ENCODE measurements at places on chromosomes 16 and 17.

DNA sequence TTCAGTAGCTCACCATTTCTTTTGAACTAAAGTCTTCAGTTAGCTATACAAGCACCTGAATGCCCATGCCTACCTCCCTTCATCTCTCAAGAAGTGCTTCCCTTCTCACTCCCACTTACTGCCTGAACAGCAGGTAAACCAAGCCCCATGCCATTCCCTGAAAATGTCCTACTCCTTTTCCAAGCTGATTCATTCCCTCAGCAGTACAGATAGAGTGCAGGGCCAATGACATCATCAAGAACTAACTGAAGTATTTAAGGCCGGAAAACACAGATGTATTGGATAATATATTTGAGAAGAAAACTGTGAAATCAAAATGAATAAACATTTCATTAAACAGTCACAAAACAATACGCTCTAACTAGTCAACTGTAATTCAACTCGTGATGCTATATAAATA, 478.8 kb upstream of the CDH11 start:
- no peak for DNase-seq

DNA sequence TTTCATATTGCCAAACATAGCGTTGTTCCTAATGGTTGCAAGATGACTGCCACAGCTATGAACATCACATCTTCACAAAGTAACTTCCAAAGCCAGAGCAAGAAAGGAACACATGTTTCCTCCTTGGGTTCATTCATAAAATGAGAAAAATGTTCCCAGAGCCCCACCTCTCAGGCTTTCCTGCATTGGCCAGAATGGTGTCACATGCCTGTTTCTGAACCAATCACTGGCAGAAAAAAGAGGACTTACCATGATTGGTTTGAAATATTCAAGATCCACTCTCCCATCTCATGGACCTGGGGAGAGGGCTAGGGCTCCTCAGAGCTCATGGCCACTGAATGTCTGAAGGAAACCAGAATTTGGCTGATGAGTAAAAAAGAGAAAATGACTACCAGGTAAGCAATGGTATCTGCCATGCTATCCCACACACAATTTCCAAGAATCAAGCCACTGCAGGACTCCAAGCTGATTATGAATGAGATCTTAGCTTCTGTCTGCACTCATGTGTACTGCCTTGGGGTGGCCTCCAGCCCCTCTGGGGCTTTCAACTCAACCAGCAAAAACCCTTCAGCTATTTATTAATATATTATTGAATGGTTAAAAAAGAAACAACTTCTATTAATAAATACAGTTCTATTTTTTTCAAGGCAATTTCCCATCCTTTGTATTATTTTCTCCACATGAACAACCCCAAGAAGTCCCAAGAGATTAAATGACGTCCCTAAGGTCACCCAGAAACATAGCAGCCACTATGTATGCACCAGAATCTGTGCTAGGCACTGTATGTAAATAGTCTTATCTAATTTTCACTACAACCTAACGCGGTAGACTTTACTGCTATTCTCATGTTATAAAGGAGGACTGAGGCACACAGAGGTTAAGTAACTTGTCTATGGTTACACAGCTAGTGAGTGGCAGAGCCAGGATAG, 61.4 kb upstream of the TMC5 start:
- no peak for DNase-seq

- no peak for DNase-seq
Observed at GRCh38 chr16:54288835-54289241, 2.3 kb upstream of the IRX3 start.

DNA sequence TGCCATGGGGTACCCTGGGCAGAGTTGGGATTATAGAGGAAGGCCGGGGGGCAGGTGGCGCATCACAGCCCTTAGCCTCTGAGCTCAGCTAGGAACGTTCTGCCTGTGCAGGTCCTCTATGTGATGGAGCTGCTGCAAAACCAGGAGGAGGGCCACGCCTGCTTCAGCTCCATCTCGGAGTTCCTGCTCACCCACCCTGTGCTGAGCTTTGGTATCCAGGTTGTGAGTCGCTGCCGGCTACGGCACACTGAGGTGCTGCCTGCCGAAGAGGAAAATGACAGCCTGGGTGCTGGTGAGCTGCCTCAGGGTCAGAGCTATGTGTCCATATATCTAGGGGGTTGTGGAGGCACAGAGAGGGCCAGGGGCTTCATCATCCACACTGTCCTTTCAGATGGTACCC, 5.8 kb upstream of the NRN1L start:
- no peak for DNase-seq

DNA sequence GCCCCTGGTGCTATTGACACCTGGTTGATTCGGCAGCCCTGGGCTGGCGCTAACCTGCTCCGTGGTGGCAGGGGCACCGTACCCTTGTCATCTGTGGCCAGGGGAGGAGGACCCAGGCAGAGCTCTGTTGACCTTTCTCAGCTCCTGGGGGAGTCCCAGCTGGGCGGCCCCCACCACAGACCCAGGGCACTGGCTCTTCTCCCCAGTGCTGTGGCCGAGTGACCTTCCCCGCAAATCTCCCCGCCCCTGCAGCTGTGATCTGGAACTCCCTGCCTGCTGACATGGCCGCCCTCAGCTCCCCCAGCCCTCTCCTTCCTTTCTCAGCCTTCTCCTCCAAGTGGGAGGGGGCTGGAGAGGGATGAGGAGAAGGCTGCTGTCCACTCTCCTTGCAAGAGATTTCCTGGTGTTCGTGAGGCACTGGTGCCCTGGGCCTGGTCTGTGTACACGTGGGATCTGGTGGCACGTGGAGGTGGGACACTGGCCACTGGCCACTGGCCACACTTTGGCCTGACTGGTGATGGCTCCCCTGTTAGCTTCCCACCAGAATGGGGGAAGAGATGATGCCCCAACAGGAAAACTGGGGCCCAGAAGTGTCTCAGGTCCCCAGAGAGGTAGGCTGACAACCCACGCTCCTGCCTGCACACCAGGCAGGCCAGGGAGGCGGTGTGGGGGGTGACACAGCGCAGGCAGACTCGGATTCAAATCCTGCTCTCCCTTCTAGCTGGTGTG, 8.2 kb downstream of the FMNL1 start:
- no peak for DNase-seq

DNA sequence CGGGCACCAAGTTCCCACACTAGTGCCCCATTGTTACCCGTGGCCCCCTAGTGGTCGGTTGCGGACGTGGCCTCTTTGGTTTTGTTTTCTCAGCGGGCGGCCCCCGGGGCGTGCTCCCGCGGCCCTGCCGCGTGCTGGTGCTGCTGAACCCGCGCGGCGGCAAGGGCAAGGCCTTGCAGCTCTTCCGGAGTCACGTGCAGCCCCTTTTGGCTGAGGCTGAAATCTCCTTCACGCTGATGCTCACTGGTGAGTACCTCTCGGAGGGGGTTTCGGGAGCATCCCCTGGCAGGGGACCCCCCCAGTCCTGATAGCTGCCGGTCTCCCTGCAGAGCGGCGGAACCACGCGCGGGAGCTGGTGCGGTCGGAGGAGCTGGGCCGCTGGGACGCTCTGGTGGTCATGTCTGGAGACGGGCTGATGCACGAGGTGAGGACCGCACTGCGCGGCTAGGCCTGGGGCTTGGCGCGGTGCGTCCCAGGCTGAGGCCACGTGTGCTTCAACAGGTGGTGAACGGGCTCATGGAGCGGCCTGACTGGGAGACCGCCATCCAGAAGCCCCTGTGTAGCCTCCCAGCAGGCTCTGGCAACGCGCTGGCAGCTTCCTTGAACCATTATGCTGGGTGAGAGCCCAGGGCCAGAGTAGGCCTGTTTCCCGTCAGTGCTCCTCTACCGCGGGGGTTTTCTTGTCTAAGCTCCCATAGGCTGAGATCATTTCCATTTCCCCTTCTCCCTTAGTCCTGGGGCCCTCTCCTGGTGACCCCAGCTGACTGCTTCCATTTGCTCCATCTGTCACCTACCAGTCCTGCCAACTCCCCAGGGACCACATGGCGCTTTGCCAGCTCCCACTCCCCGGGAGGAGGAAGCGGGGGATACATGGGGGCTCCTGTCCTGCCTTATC, 1.7 kb downstream of the SPHK1 start:
- DNase-seq, result no peak

- DNase-seq, result no peak
Observed at GRCh38 chr16:27556471-27556870, 6.5 kb downstream of the KATNIP start.

- no peak for DNase-seq
Observed at GRCh38 chr17:83064732-83065659, 14.4 kb upstream of the METRNL start.

DNA sequence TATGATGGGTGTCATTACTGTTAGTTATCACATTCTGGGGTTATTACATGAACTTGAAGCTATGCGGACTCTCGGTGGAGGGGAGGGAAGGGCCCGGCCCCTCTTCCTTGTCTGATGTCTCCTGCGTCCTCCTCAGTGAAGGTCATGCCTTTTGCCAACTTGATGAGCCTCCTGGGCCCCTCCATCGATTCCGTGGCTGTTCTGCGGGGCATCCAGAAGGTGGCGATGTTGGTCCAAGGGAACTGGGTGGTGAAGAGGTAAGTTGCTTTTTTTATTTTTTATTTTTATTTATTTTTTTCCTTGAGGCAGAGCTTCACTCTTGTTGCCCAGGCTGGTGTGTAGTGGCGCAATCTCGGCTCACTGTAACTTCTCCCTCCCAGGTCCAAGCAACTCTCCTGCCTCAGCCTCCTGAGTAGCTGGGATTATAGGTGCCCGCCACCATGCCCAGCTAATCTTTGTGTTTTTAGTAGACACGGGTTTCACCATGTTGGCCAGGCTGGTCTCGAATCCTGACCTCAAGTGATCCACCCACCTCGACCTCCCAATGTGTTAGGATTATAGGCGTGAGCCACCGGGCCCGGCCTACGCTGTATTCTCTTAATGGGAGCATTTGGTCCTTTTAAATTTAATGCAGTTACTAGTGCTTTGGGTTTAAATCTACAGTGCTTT, 21.6 kb downstream of the POLR3E start:
- no peak for DNase-seq

DNA sequence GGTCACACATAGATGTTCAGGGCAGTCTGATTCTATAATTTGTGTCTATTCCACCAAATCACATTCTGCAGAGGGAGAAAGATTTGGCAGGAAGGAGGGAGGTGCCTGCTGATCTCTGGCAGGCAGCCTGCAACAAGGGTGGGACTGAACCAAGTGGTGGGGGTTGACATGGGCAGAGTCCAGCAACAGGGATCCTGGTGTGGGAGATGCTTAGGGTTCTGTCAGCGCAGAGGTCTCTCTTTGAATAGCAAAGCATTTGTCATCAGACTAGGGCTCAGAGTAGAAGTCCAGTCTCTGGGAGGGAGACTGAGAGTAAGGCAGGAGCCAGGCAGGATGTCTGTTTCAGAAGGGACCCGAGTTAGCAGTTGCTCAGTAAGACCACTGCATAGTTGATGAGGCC, 94.6 kb downstream of the UTP18 start:
- DNase-seq, result no peak

- DNase-seq, result no peak
Observed at GRCh38 chr16:528111-529011, 849 bp downstream of the CAPN15 start.

DNA sequence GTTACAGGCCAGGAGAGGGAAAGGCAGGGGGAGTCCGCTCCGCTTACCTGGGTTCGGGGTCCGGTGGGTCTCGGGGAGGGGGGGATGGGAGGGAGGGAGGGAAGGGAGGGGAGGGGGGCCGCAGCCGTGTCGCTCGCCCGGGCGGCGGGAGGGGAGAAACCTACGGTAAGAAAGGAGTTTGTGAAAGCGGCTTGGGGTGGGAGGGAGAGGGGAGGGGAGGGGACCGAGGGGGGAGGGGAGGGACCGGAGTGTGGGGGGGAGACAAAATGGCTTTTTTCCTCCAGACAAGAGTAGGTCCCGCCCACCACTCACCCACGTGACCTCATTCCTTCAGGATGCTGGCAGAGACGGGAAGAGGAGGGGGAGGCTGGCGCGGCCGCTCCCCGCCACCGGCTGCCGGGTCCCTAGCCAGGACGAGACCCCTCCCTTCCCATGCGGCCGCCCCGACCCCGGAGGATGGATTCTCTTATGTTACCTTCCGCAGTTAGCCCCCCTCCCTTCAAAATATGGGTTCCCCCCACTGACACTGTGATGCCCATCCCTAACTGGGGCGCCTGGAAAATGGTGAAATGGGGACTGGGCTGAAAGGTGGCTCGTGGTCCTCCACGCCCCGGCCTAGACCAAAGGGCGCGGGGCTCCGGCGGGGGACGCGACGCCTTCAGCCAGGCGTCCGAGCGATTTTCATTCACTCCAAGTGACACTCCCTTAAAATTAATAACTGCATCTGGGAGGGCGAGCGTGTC, at the start of gene PCGF2:
TSS of gene PCGF2 (minus strand) at position 188 of the 743 bp plus-strand sequence. CDS start 7,934 bp downstream, outside the sequence.
- DNase-seq, result no peak

DNA sequence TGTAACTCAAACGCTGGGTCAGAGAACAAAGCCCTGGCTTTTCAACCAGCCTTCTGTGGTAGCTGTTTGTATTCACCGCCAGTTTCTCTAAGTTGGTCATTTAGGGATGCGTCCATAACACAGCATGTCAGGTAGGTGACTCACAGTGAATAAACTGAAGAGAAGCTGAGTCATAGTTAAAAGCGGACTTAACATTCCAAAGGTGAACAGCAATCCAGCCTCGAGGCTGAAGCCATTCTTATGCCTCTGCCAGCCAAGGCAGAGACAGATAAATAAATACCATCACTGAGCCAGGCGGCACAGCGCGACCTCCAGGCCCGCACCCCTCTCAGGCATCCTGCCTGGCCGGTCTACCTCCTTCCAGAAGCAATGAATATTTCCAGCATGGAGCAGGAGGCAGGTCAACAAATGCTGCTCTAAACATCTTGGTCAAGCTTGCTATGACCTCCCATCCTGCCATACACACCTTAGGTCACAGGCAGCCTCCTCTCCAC, 12.4 kb upstream of the CACNG4 start:
- DNase-seq, result no peak

GRCh38 chr17:71118039-71118438, 948.7 kb downstream of the KCNJ2 start:
- no peak for DNase-seq

GRCh38 chr17:48068491-48068961, 20.4 kb downstream of the NFE2L1 start:
- DNase-seq, result no peak

- DNase-seq, result no peak
Observed at GRCh38 chr17:44901411-44901921, 2.2 kb upstream of the EFTUD2 start.

- DNase-seq, result no peak
Observed at GRCh38 chr16:11639925-11640899, 28.0 kb upstream of the SNN start.

DNA sequence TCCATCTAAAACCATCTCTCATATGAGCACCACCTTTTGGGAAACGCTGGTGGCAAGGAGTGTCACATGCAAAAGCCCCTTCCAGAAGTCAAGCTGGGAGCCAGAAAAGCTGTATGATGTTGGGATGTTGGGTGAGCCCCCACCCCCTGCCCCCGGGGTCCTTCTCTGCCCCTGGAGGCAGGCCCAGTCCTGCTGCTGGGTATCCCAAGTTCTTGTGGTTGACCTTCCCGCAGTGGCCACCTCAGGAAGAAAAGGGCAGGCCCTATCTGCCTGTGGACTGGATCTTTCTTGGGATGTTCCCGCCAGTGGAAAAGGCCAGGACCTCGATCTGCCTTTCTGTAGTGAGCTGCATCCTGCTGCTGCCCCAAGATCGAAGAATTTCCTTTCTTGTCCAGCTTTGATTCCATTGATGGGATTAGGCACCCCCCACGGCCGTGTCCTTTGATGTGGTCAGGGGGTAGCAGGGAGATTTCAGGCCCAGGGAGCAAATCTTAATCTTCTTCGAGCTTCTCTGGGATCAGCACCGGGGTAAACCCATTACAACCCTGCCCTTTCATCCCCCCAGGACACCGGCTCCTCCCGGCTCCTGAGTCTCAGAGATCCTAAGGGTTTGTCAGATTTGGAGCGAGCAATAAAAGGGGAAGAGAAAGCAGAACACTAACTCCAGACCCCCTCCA, 165.6 kb downstream of the RAB11FIP4 start:
- no peak for DNase-seq

- no peak for DNase-seq
Observed at GRCh38 chr17:74295625-74296547, 21.9 kb downstream of the DNAI2 start.

GRCh38 chr17:67995570-67996263, 552 bp downstream of the C17orf58 start:
- no peak for DNase-seq

Data from cortex of kidney (tissue), 1 donor.